ENCODE measurements at places on chromosomes 5 and 9.

DNA sequence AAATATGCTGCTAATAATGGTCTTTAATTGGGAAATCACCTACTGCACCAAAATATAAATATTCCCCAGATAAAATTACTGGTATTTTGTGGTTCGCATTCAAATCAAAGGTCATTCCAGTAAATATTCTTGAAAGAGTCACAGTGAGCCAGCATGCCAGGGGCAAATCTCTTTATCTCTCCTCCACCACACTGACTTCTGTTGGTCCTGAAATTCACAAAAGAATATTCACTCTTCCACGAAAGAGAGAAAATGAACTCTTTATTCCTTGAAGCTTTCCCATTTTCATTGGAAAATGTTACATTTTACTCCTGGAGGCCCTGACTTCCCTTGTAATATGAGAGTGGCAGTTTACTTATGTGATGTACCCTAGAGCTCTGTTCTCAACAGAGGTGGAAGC lies 39.7 kb downstream of the ZNF366 start:
- no peak for DNase-seq

DNA sequence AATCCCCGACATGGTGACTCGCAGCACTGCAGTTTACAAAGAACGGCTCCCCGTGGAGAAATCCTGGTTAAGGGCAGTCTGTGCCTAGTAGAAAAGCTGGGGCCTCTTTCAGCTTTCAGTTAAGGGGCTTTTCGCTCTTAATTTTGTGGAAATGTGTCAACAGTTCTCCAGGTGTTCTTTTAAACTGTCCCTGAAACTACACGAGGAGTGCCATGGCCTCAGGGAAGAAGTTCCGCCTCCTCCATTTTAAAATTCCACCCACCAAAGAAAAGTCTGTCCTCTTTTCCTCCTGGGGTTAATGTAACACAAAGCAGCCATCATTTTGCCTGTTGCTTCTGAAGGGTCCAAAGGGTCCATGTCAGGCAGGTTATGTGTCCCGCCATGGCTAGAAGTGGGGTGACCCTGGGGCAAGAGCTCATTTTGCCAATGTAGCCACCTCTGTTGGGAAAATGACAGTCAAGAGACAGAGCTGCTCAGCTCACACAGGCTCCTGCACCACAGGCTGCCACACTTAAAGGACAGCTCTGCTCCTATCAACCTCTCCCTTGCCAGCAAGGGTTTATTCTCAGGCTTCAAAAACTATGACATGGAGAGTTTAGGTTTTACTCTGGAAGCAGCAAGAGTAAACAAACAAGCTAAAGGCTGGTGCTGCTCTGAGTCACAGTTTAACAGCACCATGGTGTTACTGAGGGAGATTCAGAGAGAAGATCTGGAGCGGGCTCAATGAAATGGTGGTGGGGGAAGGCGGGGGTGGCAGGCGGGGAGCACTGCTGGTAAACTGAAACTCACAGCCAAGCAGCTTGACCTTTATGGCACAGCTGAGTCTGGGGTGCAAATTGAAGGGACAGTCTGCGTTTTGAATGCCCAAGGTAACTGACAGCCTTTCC lies 3.2 kb downstream of the WHRN start:
- no peak for DNase-seq

- no peak for DNase-seq
Observed at GRCh38 chr5:157214415-157214814, 33.8 kb downstream of the ITK start.

GRCh38 chr5:159897786-159898393 lies 18.4 kb upstream of the ADRA1B start:
- DNase-seq: no peak

- DNase-seq: no peak
Observed at GRCh38 chr9:129080298-129080600, 662 bp upstream of the DOLPP1 start.

DNA sequence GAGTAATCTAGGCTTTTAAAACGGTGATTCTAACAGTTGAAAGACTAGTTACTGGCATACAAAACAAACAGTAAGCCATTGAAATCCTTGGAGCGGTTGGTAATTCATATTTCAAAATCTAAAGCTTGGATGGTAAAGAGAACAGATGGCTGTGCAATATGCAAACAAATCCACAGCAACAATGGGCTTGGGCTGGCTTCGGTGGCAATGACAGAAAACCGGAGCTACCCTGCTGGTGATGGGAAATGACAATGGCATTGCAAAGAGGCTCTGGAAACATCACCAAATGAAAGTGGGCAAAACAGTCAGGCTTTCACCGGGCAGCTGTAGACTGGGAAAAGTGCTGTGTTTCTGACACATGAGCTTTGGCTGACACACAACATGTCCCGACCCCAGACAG lies 42.2 kb downstream of the MED27 start:
- no peak for DNase-seq

DNA sequence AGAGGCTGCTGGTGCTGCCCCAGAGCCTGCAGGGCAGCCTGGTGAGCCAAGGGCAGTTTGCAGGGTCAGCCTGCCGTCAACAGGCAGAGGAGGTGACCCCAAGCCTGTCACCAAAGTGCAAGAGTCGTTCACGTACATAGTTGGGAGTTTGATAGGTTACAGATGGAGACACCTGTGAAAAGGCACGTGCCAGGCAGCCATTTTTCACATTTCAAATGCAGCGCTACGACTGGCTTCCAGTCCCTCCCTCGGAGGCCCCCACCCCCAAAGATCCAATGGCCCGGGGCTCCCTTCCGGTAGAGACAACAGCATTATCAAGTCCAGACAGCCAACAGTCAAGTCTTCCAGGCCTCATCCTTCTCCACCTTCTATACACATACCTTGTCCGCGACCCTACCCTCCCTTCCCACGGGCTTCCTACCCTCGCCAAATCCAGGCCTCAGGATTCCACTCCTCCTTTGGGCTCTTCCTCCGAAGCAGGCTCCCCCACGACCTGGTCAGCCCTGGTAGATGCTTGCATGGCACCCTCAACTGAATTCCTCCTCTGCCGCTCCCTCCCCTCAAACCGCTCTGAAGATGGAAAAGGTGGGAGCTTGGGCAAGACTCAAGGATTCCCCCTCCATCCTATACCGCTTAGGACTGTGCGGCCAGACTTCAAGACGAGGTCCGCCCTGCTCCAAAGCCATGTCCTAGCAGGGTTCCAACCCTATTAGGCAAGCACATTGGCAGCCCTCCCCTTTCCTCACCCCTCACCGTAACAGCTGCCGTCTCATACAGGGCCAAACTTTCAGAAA lies 13.2 kb downstream of the HNRNPH1 start:
- DNase-seq: no peak

- no peak for DNase-seq
Observed at GRCh38 chr5:367358-368130, 46.0 kb downstream of the AHRR start.
